Stimulated activated CD4-positive, alpha-beta T cell treated with anti-CD3 and anti-CD28 coated beads, TNF-alpha, amount 100 ng/mL, for 24 hours (primary cell): ENCODE measurements at places on chromosomes 1 and 21.

DNA sequence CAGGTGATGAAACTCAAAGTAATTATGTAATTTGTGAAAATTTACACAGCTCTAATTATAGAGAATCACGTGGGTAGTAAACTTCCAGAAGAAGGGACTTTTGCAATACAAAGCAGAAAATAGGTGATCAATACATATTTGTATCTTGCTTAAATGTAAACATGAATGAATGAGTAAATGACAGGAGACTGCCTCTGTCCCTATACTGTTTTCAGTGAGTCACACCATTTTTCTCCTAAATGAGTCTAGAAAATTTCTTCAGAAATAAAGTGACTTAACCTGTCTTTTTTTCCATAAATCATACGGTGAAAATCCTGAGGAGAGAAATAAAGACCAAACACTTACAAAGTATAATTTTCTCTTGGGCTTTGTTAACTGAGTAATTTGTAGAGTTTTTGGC is 11.9 kb downstream of the RAP1A start:
- no peak for DNase-seq

GRCh38 chr1:223785808-223786207 is 59.9 kb downstream of the TP53BP2 start:
- no peak for DNase-seq

GRCh38 chr1:22876359-22877111 is 96.1 kb downstream of the LACTBL1 start:
- DNase-seq, result no peak

GRCh38 chr1:152049291-152050083 is 12.7 kb upstream of the S100A11 start:
- no peak for DNase-seq
